ENCODE measurements at places on chromosomes 3 and 15.

- DNase-seq = no peak
Measured at GRCh38 chr3:37811625-37812498, 49.8 kb upstream of the CTDSPL start.

DNA sequence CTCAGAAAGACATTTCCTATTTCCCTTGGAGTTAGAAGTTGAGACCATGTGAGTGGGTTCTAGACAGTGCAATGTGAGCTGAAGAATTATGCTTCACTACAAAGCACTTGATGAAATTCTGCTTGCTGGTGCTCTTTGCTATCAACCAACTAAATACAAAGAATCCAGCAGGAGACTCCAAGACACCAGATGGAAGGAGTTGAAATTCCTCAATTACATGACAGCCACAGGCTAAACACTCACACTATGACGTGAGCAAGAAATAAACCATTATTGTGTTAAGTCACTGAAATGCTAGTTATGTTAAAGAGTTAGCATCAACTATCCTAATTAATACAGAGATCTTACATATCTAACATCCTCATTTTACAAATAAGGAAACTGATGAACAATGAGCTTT, 8.2 kb upstream of the MAP4 start:
- DNase-seq = no peak

GRCh38 chr3:25782938-25783660, at the start of gene NGLY1:
NGLY1 (minus strand) TSS chr3:25783443; CDS start chr3:25783390, 53 bp downstream.
- DNase-seq = peak; percentile 72

DNA sequence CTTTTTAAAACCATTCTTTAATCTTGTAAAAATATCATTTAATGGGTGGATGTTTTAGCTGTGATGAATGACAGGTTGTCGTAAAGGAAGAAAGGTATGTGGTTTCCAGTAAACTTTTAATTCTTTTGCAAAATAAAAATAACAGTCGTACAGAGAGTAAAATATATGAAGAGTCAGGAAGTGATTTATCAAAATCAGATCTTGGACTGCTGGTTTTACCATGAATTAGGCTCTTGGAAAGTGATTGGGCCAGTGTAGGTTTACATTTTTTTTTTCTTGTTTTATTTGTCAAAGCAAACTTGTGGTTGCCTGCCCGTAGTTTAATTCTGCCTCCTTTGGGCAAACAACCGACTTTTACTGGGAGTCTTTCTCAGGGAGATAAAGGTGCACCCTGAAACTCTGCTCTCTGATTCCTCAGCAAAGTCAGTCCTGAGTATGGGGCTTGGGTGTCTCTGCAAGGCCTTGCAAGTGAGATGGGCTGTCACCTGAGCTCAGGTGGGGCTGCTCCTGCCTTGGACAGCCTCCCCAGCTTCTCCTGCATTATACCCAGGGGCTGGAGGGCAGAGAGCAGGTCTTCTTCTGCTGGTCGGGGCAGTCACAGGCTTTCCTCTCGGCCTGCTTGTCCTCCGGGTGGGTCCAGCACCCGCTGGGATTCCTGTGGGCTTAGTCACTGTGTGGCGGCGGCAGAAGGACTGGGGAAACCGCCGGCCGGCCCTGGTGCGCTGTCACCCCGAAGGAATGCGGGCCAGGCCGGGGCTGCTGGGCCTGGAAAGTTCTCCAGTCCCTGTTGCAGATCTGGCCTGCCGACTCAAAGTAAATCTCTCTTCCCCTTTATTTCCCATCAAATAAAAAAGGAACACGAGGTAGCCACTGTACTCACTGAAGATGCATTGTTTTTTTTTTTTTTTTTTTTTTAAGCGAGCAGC, 79.0 kb downstream of the IGF1R start:
- DNase-seq = peak; percentile 90

- DNase-seq = no peak
Measured at GRCh38 chr15:38672814-38673670, 108.4 kb upstream of the RASGRP1 start.

GRCh38 chr3:45234250-45234649, 8.2 kb upstream of the TMEM158 start:
- no peak for DNase-seq

DNA sequence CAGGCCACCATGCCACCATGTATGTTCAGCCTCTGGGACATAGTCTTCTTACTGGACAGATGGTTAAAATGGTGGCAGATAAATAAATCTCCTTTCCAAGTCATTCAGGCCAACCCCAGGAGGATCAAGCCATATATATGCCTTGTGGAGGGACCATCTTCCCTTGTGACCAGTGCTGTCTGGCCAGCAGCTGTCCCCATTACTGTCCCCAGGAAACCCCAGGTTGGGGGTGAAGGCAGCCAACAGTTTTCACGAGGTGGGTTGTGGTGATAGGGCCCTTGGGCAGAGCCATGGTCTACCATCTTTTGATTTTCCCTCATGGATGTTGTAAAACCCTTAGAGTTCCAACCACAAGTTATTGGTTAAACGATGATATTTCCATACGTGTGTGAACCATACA, 48.7 kb upstream of the PCSK6 start:
- no peak for DNase-seq

- peak; percentile 59 for DNase-seq
Measured at GRCh38 chr15:91561371-91562100, 292.0 kb upstream of the SLCO3A1 start.

GRCh38 chr3:153079386-153079785, 82.6 kb upstream of the RAP2B start:
- no peak for DNase-seq

- peak; percentile 94 for DNase-seq
Measured at GRCh38 chr15:74240002-74240568, 4.0 kb downstream of the CCDC33 start.

DNA sequence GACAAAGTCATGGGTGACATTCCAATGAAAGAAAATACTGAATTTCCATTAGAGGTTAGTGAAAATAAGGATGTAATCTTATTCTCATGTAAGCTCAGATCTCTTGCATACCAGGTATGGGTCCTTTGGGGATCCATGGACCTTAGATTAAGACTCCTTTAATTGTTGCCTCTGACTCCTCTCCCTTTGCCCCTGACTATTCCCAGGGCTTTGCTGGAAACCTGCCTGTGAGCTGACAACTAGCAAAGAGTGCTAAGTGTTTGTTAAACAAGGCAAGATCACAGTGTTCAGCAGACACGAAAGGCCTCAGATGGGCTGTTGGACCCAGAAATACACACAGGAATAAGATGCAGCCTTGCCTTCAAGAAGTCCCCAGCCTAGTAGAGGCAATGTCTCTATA, 32.1 kb downstream of the ACKR2 start:
- DNase-seq = no peak

GRCh38 chr15:40937762-40938535, 8.8 kb downstream of the DLL4 start:
- no peak for DNase-seq

- DNase-seq = no peak
Measured at GRCh38 chr15:41794081-41794480, 19.8 kb downstream of the MAPKBP1 start.

DNA sequence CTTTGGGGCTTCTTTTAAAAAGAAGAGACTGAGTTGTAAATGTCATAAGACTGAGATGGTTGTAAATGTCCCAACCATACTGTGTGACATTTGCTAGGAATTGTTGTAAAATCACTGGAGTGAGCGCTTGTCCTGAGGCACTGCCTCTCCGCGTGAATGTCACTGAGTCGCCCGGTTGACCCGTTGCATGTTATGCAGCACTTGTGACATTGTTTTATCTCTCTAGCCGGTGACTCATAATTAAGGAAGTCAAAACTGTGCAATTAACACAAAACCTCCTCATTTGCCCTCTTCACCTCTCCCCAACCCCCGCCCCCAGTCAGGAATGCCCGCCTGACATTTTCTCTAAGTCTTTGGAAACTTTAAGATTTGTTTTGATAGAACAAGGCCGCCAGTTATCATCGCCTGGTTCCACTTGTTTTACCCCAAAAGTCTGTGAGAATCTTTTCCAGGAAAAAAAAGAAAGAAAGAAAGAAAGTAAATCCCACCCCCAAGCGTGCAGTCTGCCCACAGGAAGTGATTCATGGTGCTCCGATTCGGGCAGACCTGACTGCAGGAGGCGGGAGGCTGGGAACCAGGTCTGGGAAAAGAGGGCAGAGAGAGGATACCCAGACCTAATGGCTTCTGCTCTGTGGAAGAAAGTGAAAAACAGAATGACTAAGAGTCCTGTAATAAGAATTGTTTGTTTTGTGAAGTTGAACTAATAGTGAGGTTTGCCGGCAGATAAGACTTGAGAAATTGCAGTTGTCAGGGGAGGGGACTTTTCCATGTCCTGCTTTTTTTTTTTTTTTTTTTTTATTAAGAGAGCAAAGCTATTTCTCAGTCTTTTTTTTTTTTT, 84.8 kb downstream of the SMAD3 start:
- peak; percentile 74 for DNase-seq

DNA sequence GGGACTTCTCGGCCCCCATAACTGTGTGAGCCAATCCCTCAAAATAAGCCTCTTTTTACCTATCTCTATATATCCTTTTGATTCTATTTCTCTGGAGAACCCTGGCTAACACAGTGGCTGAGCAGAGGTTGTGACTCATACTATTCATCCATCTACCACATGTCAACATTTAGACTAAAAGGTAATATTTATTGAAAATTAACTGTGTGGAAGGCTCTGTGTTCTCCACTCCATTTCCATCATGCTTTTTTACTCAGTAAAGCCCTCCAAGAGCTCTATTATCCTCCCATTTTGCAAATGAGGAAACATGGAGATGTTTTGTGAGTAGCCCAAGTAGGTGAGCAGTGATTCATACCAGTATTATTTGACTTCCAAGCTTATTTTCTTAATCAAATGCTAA, 217.9 kb upstream of the DCBLD2 start:
- no peak for DNase-seq

- no peak for DNase-seq
Measured at GRCh38 chr3:109178708-109179107, 42.2 kb downstream of the C3orf85 start.

DNA sequence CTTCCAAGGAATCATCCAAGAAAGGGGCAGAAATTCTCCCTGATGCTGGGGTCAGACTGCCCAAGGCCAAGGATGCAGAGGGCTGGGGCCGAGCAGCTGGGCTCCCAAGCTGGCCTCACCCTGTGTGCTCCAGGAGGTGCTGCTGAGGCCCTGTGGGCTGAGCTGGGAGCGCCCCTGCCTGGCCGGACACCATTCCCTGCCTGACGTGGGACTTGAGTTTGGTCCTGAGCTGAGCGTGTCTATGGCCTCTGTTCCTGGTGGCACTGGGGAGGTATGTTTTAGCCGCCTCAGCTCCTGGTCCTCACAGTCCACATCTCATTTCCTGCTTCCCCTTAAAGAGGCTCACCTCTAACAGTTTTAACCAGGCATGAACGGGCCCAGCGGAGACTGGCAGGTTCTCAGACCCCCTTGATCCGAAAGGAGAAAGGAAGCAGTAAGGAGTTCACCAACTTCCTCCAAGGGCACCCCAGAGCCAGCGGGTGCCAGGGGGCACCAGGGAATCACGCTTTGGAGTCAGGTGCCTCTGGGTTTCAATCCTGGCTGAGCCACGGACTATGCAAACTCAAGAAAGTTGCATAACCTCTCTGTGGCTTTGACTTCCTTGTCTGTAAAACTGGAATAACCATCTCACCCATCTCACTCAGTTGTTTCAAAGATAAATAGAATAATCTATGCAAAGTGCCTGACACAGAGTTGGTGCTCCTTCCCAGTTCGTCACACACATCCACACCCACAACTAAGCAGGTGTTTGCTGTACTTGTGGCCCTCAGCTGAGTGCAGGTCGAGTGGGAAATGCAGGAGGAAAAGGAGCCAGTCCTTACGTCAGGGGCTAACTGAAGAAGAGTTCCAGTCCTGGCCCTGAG, 48.6 kb downstream of the SLC12A8 start:
- no peak for DNase-seq

- no peak for DNase-seq
Measured at GRCh38 chr15:39680868-39681267, 100.0 kb downstream of the THBS1 start.

DNA sequence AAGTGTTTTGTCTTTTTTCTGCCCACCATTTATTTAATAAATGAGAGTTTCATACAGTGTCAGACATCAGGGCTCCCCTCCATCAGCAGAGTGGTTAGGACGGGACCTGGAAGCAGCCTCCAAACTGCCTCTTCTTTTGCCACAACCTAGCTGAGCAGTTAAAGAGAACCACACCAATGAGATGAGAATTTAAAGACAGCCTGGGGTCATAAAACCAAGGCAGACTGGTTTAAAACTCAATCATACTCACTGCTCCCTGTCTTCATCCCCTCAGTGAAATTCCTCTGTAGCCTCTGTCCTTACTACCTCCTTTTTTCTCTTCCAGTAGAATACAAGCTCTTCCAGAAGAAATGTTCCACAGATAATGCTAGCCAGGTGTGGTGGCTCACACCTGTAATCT, 78.7 kb downstream of the WWTR1 start:
- no peak for DNase-seq

GRCh38 chr3:13248640-13249039, 171.5 kb downstream of the NUP210 start:
- DNase-seq = no peak

GRCh38 chr3:175668300-175668699, 809.2 kb downstream of the NAALADL2 start:
- DNase-seq = no peak

- no peak for DNase-seq
Measured at GRCh38 chr3:98699132-98699531, 64.0 kb upstream of the ST3GAL6 start.

GRCh38 chr3:49671291-49672288, 2.6 kb upstream of the APEH start:
- DNase-seq = no peak

DNA sequence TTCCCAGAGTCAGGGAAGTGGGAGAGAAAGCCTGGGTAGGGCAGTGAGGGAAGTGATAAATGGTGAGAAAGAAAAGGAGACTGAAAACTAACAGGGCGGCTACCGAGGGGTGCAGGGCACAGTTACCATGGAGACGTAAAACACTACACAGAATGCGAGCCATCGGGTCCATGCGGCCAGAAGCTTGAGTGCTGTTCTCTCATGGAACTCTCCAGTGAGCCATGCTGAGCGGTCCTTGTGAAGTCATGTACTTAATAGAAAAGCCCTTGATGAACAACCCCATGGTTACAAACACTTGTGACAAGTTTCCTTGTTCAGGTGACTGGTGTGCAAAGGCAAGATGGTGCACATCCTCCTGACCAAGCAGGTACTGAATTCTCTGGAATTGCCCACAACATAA, 3.7 kb upstream of the PLA2G4F start:
- DNase-seq = no peak

GRCh38 chr3:183695569-183696364, 1.8 kb upstream of the YEATS2 start:
- no peak for DNase-seq

GRCh38 chr15:100672959-100673358, 70.6 kb downstream of the ASB7 start:
- DNase-seq = no peak

DNA sequence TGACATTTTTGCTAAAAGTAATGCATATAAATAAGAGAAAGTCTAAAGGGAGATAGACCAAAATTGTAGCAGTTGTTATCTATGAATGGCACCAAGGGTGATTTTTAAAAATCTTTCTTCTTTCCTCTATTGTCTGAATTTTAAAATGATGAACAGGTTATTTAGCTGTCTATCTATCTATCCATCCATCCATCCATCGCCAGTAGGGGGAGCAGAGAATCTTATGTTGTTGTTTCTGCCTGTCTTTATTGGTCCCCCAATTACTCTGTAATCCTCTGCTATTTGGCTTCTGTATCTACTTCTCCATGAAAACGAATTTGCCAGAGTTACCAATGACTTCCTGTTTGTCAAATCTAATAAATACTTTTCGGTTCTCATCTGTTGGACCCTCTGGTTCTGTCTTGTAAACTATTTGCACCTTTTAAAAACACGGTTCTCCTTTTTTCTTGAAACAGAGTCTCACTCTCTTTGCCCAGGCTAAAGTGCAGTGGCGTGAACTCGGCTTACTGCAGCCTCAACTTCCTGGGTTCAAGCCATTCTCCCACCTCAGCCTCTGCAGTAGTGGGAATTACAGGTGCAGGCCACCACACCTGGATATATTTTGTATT, 86.0 kb downstream of the ECT2 start:
- DNase-seq = peak; percentile 13

- DNase-seq = no peak
Measured at GRCh38 chr3:71264840-71265239, 318.7 kb downstream of the FOXP1 start.

Data from T1000 (cell line).